Right atrium auricular region (tissue), 2 donors: ENCODE measurements at places on chromosomes 7 and 10. TPM values are rescaled to one million over a fixed set of nuclear protein-coding genes. Genes with fewer than 3 reads are reported as not detected.

- no peak for DNase-seq
These were observed 228.5 kb downstream of the PAXIP1 start for GRCh38 chr7:154774303-154774969.

GRCh38 chr7:5612695-5613094, 168.8 kb downstream of the RNF216 start:
- no peak for DNase-seq

The TMEM139 gene
- total RNA-seq, result 12.3 TPM

The RNF133 gene
- total RNA-seq, result 1.1 TPM

The RGR gene
- total RNA-seq, result not detected

The FLNC gene
- 215 TPM for total RNA-seq

The LIPJ gene
- total RNA-seq, result 0.08 TPM
